ENCODE measurements at places on chromosomes 16 and 17. TPM values are rescaled to one million over a fixed set of nuclear protein-coding genes. Genes with fewer than 3 reads are reported as not detected.

- no peaks in the 10 kb centered on the region for H3K27me3 ChIP-seq
- no peak overlapping the region for H3K4me3 ChIP-seq
- DNase-seq, result no peak
- no peak overlapping the region for H3K27ac ChIP-seq
- no peaks in the 10 kb centered on the region for H3K4me1 ChIP-seq
Observed at GRCh38 chr17:3870871-3871306, 22.0 kb downstream of the CAMKK1 start.

GRCh38 chr16:49356728-49357488 lies 16.7 kb upstream of the C16orf78 start:
- no peak overlapping the region for H3K4me3 ChIP-seq
- H3K27ac ChIP-seq, result no peak overlapping the region
- H3K27me3 ChIP-seq, result no peaks in the 10 kb centered on the region

DNA sequence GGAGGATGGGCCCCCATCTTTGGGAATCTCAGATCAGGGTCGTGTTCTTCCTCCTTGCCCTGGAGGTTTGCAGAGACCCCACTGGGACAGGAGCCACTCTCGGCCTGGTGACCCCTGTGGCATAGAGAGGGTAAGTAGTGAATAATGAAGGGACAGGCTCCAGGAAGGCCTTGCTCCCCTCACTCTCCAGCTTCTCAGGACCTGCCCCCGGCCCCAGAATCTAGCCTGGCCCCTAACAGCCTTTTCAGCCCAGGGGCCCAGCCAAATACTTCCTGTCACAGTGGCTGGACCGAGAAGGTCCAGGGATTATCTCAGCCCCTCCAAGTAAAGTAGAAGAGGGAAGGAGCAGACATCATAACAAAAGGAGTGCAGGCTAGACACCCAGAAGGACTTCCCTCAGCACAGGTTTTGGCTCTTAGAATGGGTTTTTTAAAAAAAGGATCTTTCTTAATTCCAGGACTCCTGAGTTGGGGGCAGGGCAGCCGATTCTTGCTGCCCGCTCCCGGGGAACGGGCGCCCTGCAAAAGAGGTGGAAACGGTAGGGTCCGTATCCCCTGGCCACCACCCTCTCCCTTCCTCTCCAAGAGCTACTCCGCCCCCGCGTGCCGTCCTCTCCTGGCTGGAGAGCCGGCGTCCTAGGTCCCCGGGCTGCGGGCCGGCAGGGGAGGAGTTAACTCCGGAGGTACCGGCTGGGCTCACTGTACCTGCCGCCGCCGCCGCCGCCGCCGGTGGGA lies 559 bp upstream of the NXPH3 start:
- peaks cover 10% of the 10 kb centered on the region for H3K4me1 ChIP-seq
- H3K4me3 ChIP-seq, result peak overlapping the region; percentile 70
- H3K27me3 ChIP-seq, result no peaks in the 10 kb centered on the region
- no peaks in the 10 kb centered on the region for H3K36me3 ChIP-seq
- DNase-seq, result peak; percentile 72

- H3K27me3 ChIP-seq, result no peaks in the 10 kb centered on the region
- H3K27ac ChIP-seq, result no peak overlapping the region
- H3K36me3 ChIP-seq, result no peaks in the 10 kb centered on the region
- H3K4me3 ChIP-seq, result no peak overlapping the region
Observed at GRCh38 chr17:82872591-82873520, 33.0 kb upstream of the ZNF750 start.

DNA sequence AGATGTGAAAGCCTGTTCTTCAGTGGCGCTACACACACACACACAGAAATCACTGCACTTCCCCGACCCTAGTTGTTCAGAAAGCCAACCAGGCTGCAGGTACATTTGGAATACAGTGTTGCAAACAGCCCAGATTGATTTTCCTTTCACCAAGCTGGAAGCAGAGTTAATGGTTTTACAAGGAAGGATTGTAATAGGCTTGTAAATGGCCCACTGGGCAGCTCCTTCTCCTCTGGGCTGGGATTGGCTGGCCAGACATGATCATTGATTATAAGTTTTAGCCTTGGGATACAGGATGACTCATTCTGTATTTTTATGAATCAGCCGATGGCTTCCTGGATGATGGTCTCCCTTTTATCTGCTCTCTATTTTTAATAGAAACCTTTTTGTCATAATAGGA lies 2.5 kb downstream of the VAT1L start:
- no peak overlapping the region for H3K4me3 ChIP-seq
- H3K36me3 ChIP-seq, result no peaks in the 10 kb centered on the region
- no peak for DNase-seq

- H3K27ac ChIP-seq, result no peak overlapping the region
- no peak for DNase-seq
- no peaks in the 10 kb centered on the region for H3K27me3 ChIP-seq
- no peaks in the 10 kb centered on the region for H3K4me1 ChIP-seq
- no peak overlapping the region for H3K4me3 ChIP-seq
Observed at GRCh38 chr17:9195411-9195810, 174.1 kb downstream of the NTN1 start.

DNA sequence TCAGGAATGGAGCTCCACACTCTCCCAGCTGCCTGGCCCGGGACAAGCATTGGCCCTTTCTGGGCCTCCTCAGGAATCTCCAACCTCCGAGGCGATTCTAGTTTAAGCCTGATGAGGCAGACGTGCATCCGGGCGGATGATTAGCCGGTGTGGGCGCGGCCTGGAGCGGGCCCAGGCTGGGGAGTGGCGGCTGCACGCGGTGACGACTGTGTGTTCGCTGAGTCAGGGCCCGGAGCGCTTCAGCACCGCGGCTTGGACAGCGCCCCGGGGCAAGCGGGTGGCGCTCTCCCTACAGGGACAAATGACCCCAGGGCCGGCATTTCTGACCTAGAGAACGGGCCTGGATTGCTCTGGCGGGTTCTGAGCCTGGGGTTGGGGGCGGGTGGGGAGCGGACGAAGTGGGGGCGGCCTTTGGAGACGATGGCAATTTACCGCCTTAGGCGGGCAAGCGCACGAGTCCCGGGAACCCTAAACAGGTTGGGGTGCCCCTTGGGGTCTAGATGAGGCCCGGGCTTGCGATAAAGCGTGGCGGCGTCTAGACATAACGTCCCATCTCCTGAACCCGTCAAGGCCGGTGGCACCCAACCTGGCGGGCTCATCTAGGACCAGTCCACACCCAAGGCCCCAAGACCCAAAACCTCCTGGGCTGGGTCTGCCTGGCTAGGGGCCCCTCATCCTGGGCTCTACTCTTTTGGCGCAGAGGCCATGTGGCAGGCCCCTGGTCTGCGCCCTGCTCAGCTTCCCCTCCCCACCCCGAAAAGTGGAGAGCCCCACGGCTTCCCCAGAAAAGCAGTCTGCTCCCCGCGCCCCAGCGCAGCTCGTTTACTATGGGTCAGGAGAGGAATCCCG lies 22.3 kb upstream of the ZNHIT3 start:
- H3K27me3 ChIP-seq, result peaks cover 8% of the 10 kb centered on the region
- no peaks in the 10 kb centered on the region for H3K36me3 ChIP-seq
- no peak for DNase-seq

DNA sequence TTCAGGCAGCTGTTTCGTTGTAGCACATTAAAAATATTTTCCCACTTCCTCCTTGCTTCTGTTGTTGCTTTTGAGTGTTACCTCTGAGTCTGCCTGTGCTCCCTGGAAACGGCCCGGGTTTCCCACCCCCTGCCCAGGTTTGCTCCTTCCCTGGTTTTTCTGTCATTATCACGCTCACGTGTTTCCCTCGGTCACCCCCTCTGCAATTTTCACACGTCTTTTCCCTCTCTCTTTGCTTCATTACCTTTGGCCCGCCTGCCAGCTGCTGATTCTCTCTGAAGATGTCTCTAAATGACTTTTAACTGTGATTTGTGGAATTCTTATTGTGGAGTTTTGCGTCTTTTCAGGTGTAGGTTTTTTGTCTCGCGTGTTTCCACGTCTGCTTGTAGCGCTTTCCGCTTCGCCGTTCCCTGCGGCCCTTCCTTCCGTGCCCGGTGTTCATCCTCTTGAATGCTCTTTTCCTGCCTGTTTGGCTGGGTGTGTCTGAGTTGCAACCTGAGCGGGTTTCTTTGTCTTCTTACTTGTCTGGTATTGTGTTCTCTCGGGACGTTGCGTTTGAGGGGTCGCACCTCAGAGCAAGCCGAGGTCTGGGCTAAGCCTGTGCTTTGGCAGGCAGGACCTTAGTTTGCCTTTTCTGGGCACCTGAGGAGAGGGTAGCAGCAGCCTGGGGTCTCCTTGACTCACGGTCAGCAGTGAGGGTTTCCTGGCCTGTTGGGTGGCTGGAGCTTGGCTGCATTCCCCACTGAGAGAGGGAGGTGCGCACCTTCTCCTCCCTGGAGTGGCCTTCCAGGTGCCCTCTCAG lies 96.3 kb upstream of the ZNF750 start:
- DNase-seq, result peak; percentile 38
- no peaks in the 10 kb centered on the region for H3K36me3 ChIP-seq
- no peaks in the 10 kb centered on the region for H3K4me1 ChIP-seq
- no peak overlapping the region for H3K27ac ChIP-seq
- H3K27me3 ChIP-seq, result no peaks in the 10 kb centered on the region
- H3K4me3 ChIP-seq, result no peak overlapping the region

DNA sequence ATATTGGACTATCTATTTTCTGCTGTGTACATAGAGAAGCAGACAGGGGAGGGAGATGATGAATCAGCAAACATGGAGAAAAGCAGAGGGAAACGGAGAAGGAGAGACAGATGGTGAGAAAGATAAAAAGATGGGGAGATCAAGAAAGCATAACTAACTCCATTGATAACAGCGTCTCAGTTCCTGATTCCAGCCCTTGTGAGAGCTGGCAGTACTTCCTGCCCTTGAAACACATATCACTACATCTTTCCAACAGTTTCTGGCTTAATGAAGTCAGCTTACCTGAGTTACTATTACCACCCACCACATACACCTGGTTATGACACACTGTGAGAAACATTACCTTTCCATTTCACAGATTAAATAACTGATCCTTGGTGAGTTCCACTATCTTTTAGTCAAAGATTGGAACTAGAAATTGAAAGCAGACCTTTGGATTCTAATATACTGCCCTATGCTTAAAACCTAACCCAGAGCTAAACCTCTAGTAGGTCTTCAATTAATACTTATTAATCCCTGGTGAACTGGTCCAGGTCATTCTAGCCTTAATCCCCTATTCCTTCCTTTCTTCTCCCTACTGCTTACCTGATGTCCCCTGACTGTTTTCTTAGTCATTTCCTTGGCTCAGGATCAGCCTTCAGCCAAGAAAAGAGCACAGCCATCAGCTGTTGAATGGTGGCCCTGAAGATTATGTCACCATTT lies 346.6 kb upstream of the CCL2 start:
- no peaks in the 10 kb centered on the region for H3K36me3 ChIP-seq
- no peak overlapping the region for H3K4me3 ChIP-seq
- H3K27me3 ChIP-seq, result no peaks in the 10 kb centered on the region
- H3K4me1 ChIP-seq, result no peaks in the 10 kb centered on the region

GRCh38 chr17:17834974-17835373 lies 1.8 kb downstream of the SREBF1 start:
- H3K27ac ChIP-seq, result peak overlapping the region; percentile 99
- DNase-seq, result no peak
- H3K36me3 ChIP-seq, result no peaks in the 10 kb centered on the region
- peaks cover 57% of the 10 kb centered on the region for H3K4me1 ChIP-seq
- no peak overlapping the region for H3K4me3 ChIP-seq

DNA sequence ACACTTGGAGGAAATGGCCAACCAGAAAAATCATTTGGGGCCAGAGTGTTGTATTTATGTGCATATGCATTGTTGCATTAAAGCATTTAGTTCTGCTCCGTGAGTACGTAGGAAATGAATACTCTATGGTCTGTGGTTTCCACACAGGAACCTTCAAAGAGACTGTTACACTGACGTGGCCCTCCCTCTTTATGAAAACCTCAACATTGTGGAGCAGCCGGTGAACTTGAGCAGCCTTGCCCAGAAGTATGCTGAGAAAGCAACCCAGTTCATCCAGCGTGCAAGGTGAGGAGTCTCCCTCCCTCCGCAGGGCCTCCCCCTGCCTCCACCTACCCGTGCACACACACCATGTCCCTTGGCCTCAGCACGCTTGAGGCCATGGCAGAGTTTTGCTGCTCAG lies 65.2 kb downstream of the ARSG start:
- no peak overlapping the region for H3K27ac ChIP-seq
- H3K4me3 ChIP-seq, result no peak overlapping the region
- no peaks in the 10 kb centered on the region for H3K27me3 ChIP-seq
- no peak for DNase-seq
- H3K4me1 ChIP-seq, result no peaks in the 10 kb centered on the region

DNA sequence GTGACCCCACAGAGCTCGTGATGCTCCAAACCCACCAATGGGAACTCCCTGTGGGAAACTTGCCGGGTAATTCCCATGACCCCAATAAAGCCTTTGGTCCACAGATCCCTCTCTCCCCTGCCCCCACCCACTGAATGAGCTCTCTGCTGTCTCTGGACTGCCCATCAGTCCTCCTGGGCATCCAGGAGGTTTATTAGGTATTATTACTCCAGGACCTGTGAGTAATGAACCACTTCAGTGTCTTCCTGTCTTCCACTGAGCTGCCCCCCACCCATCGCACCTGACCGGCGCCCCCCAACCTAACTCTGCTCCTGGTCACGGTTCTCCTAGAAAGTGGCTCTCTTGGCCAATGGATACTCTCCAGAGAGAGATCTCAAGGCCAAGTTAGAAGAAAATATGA lies 28.7 kb upstream of the DNAH17 start:
- no peak overlapping the region for H3K4me3 ChIP-seq
- no peak overlapping the region for H3K27ac ChIP-seq
- no peak for DNase-seq
- H3K27me3 ChIP-seq, result no peaks in the 10 kb centered on the region
- H3K36me3 ChIP-seq, result no peaks in the 10 kb centered on the region

DNA sequence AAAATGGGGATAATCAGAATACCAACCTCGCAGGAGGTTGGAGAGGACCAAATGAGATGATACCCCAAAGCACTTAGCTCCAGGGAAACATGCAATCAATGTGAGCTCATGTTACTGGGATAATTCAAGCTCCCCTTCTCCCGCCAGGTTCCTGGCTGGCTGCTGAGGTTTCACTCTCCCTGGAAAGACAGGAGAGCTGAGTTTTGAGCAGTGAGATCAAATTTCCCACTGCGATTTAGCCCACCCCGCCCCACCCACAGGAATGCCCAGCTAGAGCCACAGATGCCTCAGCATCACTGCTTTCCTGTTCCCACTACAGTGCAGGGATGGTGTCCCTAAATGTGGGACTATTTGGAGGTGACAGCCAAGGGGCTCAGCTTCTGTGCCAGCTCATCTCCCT lies 56.7 kb downstream of the ZNF423 start:
- no peak for DNase-seq
- no peaks in the 10 kb centered on the region for H3K27me3 ChIP-seq
- no peak overlapping the region for H3K4me3 ChIP-seq
- no peaks in the 10 kb centered on the region for H3K36me3 ChIP-seq
- no peaks in the 10 kb centered on the region for H3K4me1 ChIP-seq

NXPH3 gene
- total RNA-seq, result 3.5 TPM

GRIN2A gene
- 0.29 TPM for total RNA-seq

ABCC3 gene
- total RNA-seq, result 122 TPM

SLFN14 gene
- not detected for total RNA-seq

KRTAP2-3 gene
- total RNA-seq, result not detected
